ENCODE measurements at places on chromosomes 6 and 20.

- DNase-seq = no peak
Observed at GRCh38 chr6:56751604-56752003, 108.9 kb upstream of the DST start.

DNA sequence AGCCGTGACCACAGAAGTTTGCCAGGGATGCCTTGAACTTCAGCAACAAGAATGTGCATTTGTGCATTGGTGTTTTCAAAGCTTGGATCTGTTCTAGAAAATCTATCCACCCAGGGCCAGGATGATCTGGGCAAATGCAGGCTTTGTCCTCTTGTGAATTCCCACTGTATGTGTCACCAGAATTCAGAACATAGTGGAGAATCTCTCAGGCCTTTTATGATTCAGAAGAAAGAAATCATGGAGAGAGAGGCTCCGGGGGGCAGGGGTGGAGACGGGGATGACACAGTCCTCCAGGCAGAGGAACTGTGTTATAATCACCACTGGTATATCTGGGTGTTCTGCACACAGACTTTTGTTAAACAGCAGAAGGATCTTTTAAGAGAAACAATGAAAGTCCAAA lies 304.1 kb downstream of the CDH4 start:
- DNase-seq = no peak

DNA sequence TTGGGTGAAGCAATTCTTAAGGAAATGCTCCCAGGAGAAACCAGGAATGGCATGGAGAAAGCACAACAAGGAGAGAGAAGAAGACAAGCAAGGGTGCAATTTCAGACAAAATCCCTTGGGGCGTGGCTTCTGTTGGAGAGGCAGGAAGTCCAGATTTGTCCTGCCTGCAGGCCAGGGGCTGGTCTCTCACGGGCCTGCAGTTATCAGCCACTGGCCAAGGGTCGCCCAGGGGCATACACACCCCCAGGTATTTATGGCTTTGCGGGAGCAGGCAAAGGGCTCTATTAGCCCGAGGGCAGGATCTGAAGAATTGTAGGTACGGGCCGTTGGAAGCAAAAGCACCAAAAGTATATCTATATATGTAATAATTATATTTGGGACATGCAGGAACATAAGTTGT lies 87.7 kb downstream of the IYD start:
- no peak for DNase-seq

DNA sequence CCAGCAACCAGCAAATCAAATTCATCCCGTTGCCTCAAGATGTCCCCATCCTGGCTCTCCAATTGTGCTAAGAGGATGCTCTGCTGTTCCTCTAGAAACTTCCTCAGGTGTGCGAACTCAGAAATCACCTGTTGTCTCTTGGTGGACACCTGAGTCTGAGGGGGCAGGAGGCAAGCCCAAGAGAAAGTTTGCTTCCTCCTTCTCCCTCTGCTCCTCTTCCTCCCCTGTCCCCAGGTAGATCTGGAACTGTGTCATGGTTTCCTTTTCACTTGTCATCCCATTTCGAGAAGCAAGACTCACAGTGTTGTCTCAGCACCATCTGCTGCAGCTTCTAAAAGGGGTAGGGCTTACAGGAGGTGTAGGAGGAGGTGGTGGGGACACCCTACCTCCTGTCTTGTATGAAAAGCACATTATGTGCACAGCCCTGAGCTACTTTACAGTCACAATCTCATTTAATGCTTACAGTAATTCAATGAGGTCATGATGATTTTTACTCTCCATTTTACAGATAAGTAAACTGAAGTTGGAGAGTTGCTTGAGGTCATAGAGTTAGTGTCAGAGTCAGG lies 2.5 kb downstream of the TRIM10 start:
- DNase-seq = no peak

- DNase-seq = no peak
Observed at GRCh38 chr20:60310560-60311349, 352.5 kb downstream of the CDH26 start.

- no peak for DNase-seq
Observed at GRCh38 chr20:11880680-11881079, 37.0 kb upstream of the BTBD3 start.

DNA sequence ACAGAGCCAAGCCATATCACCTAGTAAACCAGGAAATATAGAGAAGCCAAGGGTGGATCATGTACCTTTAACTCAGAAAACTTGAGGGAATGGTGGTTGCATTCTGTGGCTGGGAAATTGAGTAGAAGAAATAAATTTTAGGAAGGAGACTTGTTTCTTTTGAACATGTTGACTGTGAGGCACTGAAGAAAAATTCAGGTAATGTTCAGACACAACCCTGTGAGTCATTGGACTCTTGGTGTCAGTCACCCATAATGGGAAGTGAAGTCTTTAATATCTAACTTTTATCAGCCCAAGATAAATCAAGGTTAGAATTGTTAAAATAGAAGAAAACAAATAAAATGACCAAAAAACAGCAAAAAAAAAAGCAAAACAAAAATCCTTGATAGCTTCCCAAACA lies 98.8 kb upstream of the GRIK2 start:
- no peak for DNase-seq
